Aorta (tissue), 5 donors: ENCODE measurements at places on chromosomes 5 and 9. TPM values are rescaled to one million over a fixed set of nuclear protein-coding genes. Genes with fewer than 3 reads are reported as not detected.

CDKN2B gene
- 4.5 TPM for total RNA-seq

- H3K27me3 ChIP-seq = no peaks in the 10 kb centered on the region
- no peaks in the 10 kb centered on the region for H3K36me3 ChIP-seq
- H3K4me3 ChIP-seq = no peak overlapping the region
- H3K4me1 ChIP-seq = no peaks in the 10 kb centered on the region
Measured at GRCh38 chr5:149851211-149851610, 93.4 kb downstream of the PDE6A start.

MSMP gene
- 2.0 TPM for total RNA-seq

- no peak overlapping the region for H3K27ac ChIP-seq
- no peak for DNase-seq
- no peaks in the 10 kb centered on the region for H3K4me1 ChIP-seq
- H3K27me3 ChIP-seq = no peaks in the 10 kb centered on the region
- no peaks in the 10 kb centered on the region for H3K36me3 ChIP-seq
- no peak overlapping the region for H3K4me3 ChIP-seq
Measured at GRCh38 chr9:106479679-106480078, 383.3 kb upstream of the ZNF462 start.

- no peak overlapping the region for H3K27ac ChIP-seq
- H3K4me3 ChIP-seq = no peak overlapping the region
- H3K27me3 ChIP-seq = no peaks in the 10 kb centered on the region
- DNase-seq = peak; percentile 40
- H3K36me3 ChIP-seq = no peaks in the 10 kb centered on the region
Measured at GRCh38 chr5:150293091-150293941, 3.7 kb upstream of the CAMK2A start.

NMUR2 gene
- total RNA-seq = not detected

AFAP1L1 gene
- total RNA-seq = 12.3 TPM

GRCh38 chr9:124878021-124878420 lies 16.1 kb downstream of the ARPC5L start:
- H3K27me3 ChIP-seq = no peaks in the 10 kb centered on the region
- no peaks in the 10 kb centered on the region for H3K36me3 ChIP-seq
- no peak overlapping the region for H3K4me3 ChIP-seq
- H3K4me1 ChIP-seq = no peaks in the 10 kb centered on the region
- no peak overlapping the region for H3K27ac ChIP-seq

GRXCR2 gene
- total RNA-seq = not detected

DNA sequence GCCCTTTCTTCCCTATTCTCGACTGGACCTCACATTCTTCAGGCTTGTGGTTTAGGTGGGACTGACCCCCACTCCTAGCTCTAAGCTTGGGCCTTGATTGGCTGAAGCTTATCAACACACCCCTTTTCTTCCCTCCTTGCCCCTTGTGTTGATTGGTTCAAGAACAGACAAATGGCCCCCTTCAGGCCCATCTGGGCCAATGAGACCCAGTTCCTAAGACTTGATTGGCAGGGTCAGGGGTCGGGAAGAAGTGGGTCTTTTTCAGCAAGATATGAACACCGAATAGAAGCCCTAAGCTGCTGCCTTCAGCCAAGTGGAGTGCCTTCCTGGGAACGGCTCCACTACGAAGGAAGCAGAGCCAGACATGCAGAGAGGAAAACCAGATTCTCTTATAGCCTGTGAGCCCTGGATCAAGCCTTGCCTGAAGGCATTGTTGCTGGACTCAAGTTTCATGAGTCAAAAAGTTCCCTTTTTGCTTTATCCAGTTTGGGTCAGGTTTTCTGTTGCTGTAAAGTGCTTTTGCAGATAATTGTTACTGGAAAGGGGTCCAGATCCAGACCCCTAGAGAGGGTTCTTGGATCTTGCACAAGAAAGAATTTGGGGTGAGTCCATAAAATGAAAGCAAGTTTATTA lies 22.4 kb upstream of the NCS1 start:
- no peak for DNase-seq
- no peaks in the 10 kb centered on the region for H3K4me1 ChIP-seq
- no peak overlapping the region for H3K4me3 ChIP-seq
- no peak overlapping the region for H3K27ac ChIP-seq
- H3K27me3 ChIP-seq = no peaks in the 10 kb centered on the region

- no peak overlapping the region for H3K4me3 ChIP-seq
- no peaks in the 10 kb centered on the region for H3K4me1 ChIP-seq
- peaks cover 2% of the 10 kb centered on the region for H3K36me3 ChIP-seq
- DNase-seq = no peak
- H3K27me3 ChIP-seq = no peaks in the 10 kb centered on the region
Measured at GRCh38 chr9:27033815-27034403, 28.4 kb upstream of the LRRC19 start.
